ENCODE measurements at places on chromosomes 3 and 15.

DNA sequence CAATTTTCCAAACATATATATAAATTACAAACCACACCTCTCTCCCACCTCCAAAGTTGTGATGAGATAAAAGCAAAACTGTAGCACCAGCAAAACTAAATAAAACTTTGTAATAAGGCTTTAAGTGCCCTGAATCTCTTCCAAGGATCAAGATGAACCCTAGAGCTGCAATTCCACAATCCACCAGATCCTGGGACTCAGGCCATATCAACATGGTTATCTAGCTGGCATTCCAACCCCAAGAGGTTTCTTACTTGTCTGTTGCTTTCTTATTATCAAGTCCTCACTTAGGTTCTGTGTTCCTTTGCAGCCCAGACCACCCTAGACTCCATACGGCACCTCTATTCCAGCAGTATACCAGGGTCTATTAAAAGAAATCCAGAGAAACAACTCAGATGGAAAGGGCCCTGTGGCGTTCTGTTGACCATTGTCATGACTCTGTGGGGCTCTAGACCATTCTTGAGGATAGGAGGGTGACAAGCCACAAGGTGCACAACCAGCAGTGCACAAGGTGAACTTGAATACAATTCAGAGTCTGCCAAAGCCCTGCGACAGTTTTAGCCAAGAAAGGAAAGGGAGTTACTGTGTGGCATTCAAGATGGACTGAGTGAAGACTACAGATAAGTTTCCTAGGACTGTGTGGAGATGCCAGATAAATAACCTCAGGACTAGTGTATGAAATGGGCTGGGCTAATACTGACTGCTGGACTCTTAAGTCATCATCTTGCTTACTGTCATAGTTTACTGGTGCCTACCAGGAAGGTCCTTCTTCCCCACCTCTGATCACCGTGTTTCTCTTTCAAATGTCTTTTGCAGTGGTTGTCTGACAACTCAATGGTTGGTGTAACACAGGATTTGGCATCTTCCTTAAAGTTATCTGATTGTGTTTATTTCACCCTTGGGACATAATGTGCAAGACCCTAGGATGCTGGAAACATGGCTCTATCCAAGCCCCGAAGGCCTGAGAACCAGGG, 27.2 kb downstream of the ACKR2 start:
- no peak for DNase-seq

DNA sequence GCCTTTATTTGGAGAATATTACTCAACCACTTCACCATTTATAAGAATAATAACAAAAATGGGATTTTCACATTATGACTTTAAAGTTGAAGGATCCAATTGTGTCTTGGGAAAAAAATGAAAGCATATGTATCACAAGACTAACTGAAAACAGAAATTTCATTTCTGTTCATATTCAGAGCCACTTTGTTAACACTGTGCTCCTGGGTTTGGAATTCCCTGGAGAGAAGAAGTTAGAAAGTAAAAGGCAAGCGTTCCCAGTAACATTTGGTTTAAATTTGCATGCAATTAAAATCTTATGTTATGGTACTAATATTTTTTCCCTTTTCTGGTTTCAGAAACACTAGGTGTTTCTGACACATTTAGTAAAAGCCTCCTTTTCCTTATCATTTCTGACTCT, 230.8 kb downstream of the RBMS3 start:
- DNase-seq, result no peak

DNA sequence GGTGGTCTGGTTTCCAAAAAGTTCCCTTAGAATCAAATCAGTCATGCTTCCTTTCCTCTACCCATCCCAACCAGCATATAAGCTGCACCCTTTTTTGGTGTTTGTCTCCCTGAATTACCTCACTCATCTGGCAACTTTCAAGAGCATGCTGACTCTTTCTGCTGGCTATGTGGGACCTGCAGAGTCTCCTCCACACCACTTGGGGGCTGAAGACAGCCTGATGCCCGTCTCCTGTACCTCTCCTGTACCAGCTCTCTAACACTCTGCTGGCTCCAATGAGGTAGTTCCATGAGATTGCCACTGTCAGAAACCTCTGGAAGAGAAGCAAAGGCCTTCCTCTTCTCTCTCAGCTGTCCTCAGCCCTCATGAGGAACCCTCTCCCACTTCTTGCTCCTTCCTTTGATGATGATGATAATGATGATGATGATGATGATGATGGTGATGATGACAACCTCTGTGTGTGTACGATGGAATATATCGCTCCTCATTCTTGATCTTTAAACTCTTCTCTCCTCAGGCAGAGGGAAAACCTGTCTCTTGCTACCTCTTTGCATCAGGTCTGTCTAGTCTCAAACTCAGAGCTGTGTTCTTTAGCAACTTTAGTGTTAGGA, 257.5 kb downstream of the ZNF621 start:
- DNase-seq, result no peak

GRCh38 chr3:126512026-126512425, 5.5 kb downstream of the UROC1 start:
- no peak for DNase-seq

- DNase-seq, result no peak
These were observed 1.0 kb downstream of the C3orf80 start for GRCh38 chr3:160226026-160226907.

GRCh38 chr3:110733045-110733444, 338.6 kb upstream of the NECTIN3 start:
- no peak for DNase-seq

GRCh38 chr3:25542492-25543039, 114.5 kb downstream of the RARB start:
- no peak for DNase-seq

GRCh38 chr15:52421029-52421428, 107.7 kb downstream of the MYO5A start:
- no peak for DNase-seq

- no peak for DNase-seq
These were observed 103.0 kb downstream of the LARS2 start for GRCh38 chr3:45491344-45491743.

DNA sequence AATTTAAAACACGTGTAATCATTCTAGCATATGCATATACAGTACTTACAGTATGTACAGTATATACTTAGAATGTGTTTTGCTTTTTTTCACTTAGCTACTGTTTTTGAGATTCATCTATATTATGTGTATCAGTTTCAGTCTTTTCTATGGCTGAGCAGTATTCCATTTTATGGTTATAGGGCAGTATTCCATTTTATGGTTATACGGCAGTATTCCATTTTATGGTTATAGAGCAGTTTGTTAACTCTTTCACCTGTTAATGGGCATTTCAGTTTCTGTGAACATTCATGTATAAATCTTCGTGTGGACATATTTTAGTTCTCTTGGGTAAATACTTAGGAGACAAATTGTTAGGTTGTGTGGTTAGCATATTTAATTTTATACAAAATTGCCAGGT, 40.9 kb downstream of the PDCD6IP start:
- DNase-seq, result no peak

DNA sequence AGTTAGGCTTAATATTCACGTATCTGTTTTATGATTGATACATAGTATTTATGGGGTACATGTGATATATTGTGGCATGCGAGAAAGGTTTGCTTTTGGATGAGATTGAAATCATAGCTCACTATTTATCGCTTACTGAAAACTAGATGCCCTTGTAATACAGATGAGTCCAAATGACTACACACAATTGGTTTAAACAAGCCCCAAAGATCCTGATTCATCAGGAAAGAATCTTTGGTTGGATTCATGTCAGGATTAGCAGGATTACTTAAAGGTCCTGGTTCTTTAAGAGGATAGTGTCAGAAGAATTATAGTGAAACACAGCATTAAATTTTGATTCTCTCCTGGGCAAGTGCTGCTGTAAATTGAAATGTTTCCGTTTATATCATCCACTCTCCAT, 18.6 kb upstream of the AADAC start:
- no peak for DNase-seq

DNA sequence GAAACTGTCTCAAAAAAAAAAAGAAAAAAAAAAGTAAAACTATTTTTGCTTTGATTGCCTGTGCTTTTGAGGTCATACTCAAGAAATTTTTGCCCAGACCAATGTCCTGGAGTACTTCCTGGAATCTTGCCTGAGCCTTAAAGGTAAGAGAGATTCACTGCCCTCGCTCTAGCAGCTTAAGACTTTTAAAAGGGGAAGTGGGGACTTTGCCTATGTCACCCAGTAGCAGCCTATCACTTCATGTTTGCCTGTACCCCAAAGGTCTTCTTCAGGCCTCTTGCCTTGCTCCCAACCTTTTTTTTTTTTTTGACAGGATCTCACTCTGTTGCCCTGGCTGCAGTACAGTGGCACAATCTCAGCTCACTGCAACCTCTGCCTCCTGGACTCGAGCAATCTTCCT, 18.9 kb upstream of the GOLGB1 start:
- DNase-seq, result no peak

- no peak for DNase-seq
These were observed 681.2 kb upstream of the GRM7 start for GRCh38 chr3:6179761-6180160.

GRCh38 chr3:54138937-54139547, 16.7 kb downstream of the CACNA2D3 start:
- DNase-seq, result no peak

- DNase-seq, result no peak
These were observed 53.3 kb upstream of the CPOX start for GRCh38 chr3:98646680-98647079.

DNA sequence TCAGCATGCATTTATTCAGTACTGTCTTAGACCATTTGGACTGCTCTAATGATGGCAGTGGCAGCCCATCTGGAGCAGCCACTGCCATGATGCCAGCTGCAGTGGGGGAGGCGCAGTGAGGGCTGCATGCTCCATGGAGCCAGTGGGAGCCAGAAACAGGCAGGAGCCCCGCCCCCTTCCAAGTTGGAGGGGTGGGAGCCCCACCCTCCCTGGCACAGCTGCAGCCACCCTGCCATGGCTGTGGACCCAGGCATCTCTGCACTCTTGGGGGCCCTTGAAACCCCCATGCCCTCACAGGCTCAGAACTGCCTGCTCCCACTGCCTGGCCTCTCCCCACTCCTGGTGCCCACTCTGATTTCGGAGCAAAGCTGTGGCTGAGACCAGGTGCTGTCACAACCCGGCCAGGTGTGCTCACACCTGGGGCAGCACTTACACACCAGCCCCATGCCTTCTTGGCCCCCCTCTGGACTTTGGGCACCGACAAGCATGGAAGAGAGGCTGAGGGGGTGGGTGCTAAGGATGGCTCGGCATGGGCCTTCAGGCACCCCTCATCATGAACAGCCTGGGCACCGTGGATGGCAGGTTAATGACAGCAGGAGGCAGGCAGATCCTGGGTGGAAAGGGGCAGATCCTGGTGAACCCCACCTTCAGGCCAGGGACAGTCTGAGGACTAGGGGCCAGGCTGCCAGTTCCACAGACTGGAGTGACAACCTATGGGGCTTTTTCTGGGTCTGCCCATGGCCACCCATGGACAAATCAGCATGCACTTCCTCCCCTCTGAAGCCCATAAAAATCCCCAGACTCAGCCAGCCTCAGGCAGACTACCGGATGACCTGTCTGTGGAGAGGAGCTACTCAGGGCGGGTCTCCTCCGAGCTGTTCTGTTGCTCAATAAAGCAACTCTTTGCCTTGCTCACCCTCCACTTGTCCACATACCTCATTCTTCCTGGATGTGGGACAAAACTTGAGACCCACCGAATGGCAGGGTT, 18.3 kb downstream of the TBC1D21 start:
- no peak for DNase-seq

DNA sequence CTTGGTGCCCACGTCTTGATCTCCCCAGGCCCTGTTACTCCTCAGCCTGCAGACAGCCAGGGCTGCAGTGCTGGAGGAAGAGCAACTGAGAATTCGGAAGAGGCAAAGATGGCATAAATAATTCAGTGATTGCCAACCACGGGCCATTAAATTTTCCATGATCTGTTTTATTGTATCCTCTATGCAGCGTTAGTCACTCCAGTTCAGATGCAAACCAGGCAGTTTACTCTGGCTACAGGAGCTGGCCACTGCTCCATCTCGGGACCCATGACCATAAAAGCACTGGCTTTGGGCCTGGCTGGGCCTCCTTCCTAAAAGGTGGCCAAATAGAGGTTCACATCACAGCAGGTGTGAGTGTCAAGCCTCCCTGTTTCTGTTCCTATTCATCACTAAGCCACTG, 137.6 kb upstream of the TLE3 start:
- no peak for DNase-seq

GRCh38 chr3:197500812-197501211, 55.0 kb downstream of the BDH1 start:
- DNase-seq, result no peak

DNA sequence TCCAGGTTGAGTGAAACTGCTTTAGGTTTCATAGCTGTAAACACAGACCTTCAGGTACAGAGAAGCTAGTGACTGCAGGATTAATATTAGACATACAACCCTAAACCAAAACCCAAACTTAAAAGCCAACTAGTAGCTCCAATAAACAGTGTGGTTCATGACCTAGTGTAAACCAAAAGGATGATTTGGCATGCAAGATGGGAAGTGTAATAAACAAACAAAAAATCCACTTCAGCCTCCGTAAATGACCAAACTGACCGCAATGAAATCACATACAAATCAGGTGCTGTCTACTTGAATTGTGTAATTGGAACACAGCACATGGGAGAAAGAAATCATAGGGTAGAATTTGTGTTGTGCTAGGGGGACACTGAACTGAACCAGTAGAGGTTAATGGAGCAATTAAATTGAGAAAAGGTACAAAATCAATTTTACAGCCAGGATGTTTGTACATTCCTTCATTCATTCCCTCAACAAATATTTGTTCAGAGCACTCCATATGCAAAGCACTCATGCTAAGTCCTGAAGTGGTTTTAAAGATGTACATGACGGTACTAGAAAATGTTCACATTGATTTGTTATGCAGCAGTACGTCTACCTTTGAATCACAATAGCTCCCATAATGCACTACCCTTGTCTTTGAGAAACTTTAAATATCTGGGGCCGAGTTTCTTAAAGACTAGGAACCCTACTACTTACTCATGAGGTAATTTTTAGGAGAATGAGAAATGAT, 21.4 kb upstream of the CHST2 start:
- DNase-seq, result no peak

DNA sequence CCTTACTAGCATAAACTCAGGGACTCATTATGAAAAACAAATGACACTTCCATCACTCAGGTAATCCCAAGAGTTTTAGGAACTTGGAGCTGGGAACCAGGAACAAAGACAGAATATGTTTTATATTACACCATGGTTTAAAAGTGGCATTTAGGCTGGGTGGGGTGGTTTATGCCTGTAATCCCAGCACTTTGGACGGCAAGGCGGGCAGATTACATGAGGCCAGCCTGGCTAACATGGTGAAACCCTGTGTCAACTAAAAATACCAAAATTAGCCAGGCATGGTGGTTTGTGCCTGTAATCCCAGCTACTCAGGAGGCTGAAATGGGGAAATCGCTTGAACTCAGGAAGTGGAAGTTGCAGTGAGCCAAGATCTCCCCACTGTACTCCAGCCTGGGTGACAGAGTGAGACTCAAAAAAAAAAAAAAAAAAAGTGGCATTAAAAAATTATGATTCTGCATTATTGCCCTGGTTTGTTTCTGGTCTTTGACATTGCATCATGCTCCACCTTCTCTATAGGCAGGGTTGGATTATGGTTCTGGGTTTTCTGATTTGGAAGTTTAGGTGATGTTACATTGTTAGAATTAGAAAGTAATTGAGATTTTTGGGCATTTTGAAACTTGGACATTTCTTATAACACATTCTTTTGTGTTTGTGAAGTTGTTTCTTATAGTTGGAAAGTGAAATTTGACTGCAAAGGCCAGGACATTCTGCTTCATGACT, 19.0 kb downstream of the SQOR start:
- DNase-seq, result no peak

GRCh38 chr3:36248374-36248773, 131.9 kb upstream of the STAC start:
- DNase-seq, result no peak

GRCh38 chr3:138936741-138937689, 9.9 kb downstream of the FOXL2 start:
- no peak for DNase-seq

- DNase-seq, result no peak
These were observed 502 bp upstream of the TIMP4 start for GRCh38 chr3:12159227-12159601.

All from NCI-H1048 (cell line).